ENCODE measurements at places on chromosomes 3 and 15.

DNA sequence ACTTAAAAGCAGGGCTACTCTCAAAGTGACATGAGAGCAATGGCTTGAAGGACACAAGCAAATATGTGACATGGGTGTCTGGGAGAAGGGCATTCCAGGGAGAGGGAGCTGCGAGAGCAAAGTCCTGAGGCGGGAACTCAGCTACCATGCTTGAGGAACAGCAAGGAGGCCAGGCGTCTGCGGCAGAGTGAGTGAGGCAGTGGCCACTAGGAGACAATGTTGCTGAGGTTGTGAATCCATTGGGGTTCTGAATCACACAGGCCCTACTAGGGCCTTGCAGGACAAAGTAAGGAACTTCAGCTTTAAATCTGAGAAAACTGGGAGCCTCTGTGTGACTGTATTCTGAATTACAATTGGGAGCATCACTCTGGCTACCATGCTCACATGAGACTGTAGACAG, 94.1 kb upstream of the PRICKLE2 start:
- DNase-seq: no peak

DNA sequence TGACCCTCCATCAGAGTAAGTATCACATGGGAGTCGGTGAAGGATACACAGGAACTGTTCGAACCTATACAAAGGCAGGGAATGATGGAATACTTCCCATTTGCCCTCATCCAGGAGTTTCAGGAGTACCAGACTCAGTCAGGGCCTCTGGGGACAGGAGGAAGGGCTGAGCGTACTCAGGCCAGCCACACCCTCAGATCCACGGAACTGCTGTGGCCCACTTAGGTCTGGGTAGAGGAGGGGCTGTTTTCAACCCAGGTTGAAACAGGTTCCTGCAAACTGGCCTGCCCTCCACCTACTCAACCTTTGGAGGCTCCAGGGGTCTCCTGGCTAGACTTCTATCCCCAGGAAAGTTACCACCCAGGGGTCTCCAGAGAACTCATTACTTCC, 6.7 kb upstream of the IGDCC3 start:
- no peak for DNase-seq

DNA sequence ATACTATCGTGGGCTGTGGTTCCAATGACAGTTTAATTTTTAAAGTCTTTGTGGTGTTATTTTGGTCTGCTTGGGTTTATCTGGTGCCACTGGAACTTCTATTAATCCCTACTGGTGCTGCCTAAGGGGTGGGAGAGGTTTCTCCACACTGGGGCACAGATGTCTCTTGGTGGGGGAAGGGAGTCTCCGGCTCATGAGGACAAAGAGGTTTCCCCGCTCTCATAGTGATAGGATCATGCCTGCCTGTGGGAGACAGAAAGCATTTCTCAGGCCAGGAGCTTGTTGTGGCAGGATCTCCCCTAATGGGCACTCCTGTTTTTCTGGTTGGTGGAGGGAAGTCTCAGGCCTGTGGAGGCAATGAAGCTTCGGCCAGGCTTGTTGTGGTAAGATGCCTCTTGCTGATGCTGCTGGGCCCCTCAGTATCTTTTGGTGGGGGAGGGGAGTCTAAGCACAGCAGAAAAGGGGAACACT, 84.3 kb upstream of the THRB start:
- DNase-seq: no peak

DNA sequence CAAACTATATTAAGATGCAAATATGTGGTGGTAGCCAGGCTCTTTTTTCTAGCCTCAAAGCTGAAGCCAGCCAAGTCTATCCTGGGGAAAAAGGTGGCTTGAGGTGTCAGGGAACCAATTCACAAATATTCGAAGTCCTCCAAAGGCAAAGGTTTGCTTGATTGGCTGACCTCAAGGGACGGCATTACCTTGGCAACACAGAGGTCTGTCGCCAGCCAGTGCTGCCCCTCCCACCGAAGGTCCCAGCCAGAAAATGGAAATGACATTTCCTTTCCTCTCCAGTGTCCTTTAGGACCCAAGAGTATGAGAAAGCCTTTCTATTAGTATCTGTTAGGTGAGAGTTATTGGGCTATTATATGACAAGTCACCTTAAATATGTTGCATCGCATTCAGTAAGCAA, 96.0 kb upstream of the LIMD1 start:
- no peak for DNase-seq

- no peak for DNase-seq
Observed at GRCh38 chr3:29004885-29005599, 275.8 kb upstream of the RBMS3 start.

DNA sequence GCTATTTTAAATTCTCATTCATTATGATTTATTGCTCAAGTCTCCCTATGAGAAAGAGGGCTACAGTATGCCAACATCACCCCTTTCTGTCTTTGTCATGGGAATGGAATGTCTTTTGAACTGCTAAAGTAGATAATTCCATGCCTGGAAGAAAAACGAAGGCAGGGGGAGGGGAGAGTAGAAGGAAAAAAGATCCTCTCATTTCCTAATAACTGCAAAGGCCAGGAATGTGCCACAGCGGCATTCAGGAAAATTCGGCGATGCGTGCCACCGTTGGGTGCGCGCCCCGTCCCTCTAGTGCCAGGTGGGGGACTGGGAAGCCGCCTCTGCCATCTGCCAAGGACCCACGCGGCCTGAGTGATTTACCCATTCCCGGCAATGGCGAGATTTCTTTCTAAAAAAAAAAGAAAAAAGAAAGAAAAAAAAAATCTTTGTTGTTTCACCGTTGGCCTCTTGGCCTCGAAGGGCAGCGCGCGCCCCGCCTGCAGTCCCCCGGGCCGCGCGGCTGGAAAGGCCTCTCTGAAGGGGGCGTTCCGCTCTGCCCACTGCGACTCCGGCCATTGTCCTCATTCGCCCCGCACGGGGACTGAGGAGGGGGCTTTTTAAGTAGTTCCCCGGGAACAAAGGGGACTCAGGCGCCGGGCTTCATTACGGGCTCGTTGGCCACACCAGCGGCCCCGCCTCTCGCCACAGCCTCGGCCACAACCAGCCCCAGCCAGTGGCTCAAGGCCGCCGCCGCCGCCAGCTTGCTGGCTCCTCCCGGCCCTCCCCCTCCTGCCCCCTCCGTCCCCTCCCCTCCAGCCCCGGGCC, 54.5 kb downstream of the CPN2 start:
- DNase-seq: no peak

GRCh38 chr3:127844326-127844942, 22.1 kb upstream of the MGLL start:
- DNase-seq: peak; percentile 64

DNA sequence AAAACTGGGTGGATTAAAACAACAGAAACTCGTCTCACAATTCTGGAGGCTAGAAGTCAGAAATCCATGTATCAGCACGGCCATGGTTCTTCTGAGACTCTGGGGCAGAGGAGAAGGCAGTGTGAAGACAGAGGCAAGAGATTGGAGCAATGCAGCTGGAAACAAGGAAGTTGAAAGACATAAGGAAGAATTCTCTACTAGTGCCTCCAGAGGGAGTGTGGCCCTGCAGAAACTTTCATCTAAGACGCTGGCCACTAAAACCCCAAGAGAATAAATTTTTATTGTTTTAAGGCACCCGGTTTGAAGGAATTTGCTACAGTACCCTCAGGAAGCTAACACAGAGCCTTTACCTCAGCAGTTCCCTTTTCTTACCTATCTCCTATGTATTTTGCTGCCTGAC, 1012.2 kb upstream of the CADM2 start:
- DNase-seq: no peak

DNA sequence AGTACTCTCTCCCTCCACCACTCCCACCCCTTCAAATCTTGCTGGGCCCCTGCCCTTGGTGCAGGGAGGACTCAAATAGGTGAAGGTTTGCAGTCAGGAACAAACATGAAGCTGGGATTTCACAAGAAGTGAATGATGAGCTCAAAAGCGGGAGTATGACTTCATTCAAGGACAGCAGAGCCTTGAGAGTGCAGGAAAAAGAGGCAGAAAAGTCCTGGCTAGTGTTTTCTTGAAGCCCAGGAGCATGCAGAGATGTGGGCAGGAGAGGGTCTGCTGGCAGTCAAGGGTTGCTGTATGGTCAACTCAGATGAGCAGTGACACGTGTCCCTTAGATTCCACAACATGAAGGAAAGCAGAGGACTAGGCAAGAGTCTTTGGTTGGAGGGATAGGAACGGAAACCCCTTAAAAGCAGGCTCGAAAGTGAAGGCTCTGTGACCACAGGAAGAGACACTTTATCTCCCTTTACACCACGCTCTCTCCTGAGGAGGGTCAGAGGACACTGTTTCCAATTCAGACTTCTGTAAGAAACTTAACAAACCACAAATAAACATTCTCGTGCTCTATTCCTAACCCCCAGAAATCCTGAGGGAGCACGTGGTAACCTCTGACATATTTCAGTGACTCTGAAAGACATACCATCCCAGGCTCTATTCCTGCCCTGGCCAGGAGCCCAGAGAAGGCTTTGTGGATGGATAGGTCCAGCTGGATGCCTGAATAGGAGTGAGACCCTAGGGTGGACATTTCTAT, 168.0 kb upstream of the NDN start:
- no peak for DNase-seq

GRCh38 chr3:38907426-38907825, 91.4 kb upstream of the SCN10A start:
- DNase-seq: no peak

GRCh38 chr3:177521305-177521704, 324.0 kb upstream of the TBL1XR1 start:
- DNase-seq: no peak

GRCh38 chr3:48655606-48656005, 7.1 kb downstream of the CELSR3 start:
- peak; percentile 67 for DNase-seq

- no peak for DNase-seq
Observed at GRCh38 chr15:96418146-96418545, 87.6 kb downstream of the NR2F2 start.

- no peak for DNase-seq
Observed at GRCh38 chr15:79820820-79821219, 76.0 kb downstream of the MTHFS start.

GRCh38 chr3:12420393-12420792, 63.9 kb upstream of the TSEN2 start:
- DNase-seq: no peak

- no peak for DNase-seq
Observed at GRCh38 chr15:91895051-91895450, 41.5 kb downstream of the SLCO3A1 start.

DNA sequence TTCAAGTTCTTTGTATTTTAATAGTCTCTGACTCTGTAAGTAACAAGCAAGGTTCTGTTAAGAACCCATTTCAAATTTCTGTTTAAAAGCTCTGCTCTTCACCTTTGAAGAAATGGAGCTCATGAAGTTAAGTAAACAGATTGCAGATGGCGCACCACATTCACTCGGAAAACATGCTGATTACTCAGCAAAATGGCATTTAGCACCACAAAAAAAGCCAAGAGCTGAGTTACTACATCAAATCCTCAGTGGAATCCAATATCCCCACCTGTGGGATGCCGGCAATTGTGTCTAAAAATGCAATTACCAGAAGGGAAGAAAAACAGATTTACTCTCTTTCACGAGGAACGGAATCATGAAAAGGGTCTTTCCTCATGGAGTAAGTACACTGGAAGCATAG, 758.0 kb downstream of the NTRK3 start:
- no peak for DNase-seq

GRCh38 chr3:126040386-126040785, 43.5 kb downstream of the SLC41A3 start:
- DNase-seq: no peak

- DNase-seq: no peak
Observed at GRCh38 chr3:72520690-72521308, 327.4 kb downstream of the SHQ1 start.
